Kasumi-1 (cell line): ENCODE measurements at places on chromosomes 7 and 10.

DNA sequence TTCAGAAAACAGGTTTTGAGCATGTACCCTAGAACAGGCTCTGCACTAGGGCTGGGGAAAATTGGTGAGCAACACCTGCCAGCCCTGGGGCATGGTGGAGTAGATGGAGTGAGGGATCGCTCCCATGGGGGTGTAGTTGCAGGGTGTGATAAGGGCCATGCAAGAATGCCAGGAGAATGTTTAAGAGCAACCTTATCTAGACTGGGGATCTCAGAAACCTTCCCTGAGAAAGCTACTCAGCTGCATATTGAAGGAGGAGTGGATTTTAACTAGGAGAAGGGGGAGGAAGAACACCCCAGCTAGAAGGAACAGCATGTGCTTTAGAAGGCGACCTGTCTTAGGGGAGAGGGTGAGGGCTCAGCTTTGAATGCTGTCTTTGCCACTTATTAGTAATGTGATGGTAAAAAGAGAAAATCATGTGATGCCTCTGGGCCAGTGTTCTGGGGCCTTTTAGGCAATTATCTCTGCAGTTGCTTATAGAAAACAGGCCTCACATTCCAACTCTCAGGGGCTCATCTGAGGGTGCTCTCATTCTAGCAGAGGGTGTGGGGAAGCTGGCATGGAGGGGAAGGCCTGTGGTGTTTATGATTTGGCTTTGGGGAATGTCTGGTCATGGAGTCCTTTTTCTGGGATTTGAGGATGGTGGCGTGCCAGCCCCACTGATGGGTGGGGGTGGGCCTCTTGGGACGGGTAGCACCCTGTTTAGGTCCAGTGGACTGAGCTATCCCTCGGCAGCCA lies 225.4 kb downstream of the BMPER start:
- no peak for DNase-seq

GRCh38 chr7:13021566-13022300 lies 334.3 kb downstream of the ARL4A start:
- no peak for DNase-seq

DNA sequence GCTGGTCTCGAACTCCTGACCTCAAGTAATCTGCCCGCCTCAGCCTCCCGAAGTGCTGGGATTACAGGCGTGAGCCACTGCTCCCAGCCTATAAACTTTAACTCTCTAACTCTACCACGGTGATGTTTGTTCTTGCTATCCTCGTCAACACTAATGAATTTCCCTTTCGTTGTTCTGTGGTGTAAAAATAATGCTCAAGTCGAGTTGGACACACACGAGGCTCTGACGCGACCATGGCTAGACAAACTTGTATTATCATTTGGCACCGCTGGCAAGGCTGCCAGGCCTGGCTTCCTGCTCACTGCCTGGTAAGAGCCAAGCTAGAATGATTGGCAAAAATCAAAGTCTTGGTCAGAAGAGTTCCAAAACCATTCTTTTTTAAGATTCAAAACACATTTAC lies 167.0 kb upstream of the KLF6 start:
- no peak for DNase-seq

DNA sequence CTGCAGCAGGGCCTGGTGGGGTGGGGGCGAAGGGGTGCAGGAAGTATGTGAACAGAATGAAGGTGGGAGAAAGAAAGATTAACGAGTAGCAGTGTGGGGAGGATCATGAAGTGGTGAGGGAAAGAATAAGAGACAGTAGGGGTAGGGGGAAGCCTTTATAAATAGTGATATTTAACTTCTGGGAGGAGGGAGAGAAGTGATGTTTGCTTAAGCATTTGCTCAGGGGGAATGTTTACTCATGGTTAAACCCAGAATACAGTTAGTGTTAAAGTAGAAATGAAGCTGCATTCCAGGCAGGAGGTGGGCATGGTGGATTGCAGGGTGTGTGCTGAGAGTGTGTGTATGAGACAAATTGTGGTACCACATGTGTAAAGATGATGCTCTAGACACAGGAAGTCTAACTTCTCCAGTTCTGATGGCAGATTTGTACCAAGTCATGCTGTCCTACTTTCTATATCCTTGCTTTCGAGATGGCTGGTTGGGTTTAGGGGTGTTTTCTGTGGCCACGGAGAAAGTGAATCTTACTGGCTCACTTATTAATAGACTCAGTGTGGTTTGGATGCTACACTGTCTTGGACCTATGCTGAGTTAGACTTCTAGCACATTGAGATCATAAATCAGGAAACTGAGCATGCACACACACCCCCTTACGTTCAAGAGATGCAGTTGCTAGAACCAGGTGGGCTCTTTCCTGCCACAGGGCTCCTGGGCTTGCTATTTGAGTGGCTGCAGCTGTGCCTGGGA lies 10.6 kb upstream of the DNMBP start:
- DNase-seq = no peak

DNA sequence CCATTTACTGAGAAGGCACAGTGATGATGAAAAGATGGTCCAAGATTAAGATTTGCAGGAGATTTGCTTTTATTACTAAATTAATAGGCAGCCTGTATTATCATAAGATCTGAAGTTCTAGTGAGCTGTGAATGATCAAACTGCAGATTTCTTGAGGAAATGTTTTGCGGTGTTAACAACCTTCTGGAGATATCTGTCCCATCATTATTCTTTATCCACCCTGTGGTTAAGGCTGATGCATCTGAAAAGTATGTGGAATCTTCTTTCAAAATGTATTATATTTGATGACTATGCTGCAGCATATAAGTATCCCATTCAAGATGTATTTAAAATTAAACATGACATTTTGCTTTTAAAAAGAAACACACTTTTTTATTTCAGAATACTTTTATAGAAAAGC lies 150.3 kb downstream of the POLR1F start:
- DNase-seq = no peak

DNA sequence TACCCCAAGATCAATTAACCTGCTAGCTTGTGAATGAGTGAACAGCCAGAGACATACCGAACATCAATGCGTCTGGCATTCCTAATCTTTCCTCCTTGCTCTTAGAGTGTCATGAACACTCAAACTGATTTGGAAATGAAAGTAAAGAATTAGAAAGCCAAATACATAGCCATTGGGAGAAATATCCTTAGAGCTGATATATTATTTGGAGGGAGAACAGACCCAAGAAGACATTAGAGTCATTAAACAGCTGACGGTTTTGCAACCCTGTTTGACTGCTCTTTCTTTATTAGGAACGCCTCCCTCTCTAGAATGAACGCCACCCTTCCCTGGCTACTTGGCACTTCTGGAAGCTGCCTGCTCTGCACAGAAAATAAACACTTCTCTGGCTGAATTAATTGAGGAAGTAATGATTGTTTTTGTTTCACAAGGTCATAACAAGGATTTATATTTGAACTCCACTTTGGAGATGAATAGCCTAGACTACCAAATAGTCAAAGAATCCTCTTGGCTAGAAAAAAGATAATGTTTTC lies 42.8 kb downstream of the CTTNBP2 start:
- no peak for DNase-seq

- DNase-seq = no peak
These were observed 271.6 kb downstream of the CCDC3 start for GRCh38 chr10:12729885-12730284.

- no peak for DNase-seq
These were observed 195.7 kb upstream of the PTN start for GRCh38 chr7:137539111-137539715.

DNA sequence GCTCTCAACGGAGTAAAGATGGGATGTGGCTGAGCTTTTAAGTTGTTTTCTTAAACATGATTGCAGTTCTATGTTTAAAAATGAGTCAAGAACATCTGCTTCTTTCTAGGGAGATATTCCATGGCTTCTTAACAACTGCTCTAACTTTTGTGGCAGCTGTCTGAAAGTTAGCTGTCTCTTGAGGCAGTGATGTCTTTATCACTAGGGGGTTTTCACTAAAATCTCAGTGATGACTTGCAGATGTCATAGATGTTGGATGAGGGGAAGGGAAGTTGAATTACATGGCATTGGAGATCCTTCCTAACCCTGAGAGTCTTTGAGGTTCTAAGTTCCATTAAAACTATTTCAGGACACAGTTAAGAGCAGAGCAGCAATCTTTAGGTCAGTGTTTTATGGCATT lies 43.5 kb downstream of the PRKG1 start:
- DNase-seq = no peak

- DNase-seq = no peak
These were observed 738 bp downstream of the POM121 start for GRCh38 chr7:72925546-72926120.

DNA sequence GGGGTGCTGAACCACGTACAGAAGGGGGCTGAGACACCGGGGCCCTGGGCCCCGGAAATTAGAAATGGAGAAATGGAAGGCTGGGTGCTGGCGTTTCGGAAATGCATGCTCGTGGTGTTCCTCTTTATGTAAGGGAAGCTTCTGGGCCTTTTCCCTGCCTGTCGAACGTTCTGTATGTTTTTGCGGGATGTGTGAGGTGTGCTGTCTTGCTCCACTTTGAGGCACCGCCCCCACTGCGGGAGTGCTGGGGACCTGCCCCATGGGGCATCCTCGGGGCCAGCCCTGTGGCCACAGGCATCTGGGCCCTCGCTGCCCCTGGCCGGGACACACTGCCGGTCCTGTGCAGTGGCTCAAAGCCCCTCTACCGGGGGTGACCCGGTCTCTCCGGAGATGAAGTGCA lies 1.7 kb upstream of the VENTX start:
- peak; percentile 46 for DNase-seq

GRCh38 chr7:15925608-15926007 lies 239.1 kb upstream of the MEOX2 start:
- no peak for DNase-seq

DNA sequence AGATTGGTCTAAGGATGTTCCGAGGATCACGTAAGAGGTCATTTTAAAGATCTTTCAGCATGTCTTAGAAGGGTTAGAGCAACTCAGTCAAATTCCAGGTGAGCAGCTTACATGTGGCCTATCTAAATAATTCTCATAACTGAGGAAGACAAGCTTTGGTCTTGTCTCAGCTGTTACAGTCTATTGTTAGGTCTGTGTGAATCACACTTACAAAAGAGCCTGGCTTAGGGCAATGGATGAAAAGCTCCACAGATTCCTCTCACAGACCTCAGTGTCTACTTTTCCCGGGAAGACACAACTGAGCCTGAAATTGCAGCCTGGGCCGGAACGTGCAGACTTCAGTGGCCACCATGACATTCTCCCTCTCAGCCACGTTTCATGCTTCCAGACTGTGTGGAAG lies 173.1 kb downstream of the INHBA start:
- no peak for DNase-seq

DNA sequence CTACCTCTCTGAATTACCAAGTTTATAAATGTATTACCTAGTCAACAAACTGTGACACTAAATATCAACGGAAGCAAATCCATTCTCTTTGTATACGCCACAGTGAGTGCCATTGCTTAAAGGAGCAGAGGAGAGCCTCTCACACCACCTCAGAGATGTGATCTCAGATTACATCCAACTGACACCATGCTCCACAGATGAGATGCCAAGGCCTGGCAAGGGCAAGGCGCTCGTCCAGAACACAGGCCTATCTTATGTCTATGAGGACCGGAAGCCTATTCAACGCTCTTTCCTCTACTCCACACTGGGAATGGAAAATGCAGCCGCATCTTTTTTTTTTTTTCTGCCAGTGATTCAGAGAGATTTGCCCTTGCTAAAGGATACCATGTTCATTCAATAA lies 11.4 kb downstream of the PDIA4 start:
- DNase-seq = no peak

DNA sequence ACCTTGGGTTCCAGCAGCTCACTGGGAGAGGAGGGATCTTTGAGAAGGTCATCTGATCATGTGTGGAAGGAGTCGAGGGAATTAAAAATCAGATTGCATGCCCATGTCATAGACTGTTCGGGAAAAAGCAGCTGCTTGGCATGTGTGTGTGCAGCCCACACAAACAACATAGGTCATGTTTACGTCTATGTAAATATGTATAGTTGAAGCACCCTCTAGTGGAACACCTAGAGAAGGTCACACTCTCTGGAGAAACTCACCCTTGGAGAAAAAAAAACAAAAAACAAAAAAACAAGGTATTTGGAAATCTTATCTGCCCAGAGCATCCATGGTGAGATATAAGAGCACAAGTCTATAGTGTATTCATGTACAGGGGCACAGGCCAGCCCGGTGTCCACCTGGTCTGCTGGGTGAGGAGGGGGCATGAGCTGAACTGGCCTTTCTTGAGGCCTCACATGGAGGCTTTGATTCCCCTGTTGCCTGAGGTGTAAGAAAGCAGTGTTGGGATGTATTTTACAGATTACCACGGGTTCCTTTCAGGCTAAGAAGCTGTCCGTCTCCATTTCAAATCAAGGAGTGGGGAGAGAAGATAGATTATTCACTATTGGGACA lies 98.0 kb downstream of the NPY start:
- peak; percentile 30 for DNase-seq

DNA sequence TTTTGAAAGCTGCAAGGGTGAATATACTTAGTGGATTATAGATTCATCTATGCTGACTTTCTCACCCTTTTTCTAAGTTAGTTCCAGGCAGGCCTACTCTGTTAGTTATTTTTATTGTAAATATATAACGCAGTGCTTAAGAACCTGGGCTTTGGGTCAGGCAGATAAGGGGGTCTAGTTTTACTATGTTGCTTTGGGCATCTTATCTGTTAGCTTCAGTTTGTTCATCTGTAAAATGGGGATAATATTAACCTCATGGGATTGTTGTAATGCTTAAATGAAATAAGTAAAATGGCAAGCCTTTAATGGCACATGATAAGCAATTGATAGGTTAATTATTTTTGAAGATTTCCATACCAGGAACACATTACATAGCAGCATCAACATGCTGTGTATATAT lies 79.5 kb downstream of the ST7 start:
- DNase-seq = no peak

- no peak for DNase-seq
These were observed 688.1 kb downstream of the SUGCT start for GRCh38 chr7:40822861-40823260.

DNA sequence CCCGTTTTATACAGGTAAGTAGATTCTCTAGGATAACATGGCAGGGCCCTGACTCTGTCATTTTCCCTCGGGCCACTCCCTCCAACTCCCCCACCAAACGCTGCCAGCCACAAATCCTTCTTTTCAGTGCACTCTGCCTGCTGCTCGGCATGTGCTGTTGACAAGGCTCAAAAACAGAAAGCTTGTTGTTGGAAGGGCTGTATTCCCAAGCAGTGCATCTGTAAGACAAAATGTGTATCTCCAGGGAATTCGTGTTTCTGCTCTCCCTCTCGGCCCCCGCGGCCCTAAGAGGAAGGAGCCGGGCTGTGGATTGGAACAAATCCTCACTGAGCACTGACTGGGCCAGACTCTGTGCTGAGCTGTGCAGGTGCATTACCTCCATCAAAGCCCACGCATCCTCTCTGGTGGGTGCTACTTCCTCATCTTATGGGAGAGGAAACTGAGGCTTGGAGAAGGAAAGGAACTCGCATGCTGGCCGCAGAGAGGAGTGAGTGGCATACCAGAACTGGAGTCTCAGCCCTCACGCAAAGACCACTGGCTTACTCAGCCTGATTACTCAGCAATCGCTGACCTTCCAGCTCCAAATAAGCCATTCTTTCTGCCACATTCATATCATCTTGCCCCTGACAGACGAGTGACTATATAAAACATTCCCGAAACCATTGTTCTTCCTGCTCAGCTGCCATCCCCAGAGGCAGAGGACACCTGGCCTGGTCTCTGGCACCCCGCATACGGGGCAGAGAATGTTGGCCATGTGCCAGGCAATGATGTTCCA lies 33.5 kb upstream of the ENO4 start:
- DNase-seq = no peak

- DNase-seq = no peak
These were observed 47.7 kb downstream of the VWC2 start for GRCh38 chr7:49821181-49821580.
